Right cardiac atrium (tissue), 5 donors: ENCODE measurements at places on chromosomes 11 and 22. TPM values are rescaled to one million over a fixed set of nuclear protein-coding genes. Genes with fewer than 3 reads are reported as not detected.
A peak's percentile ranks its signal among the peaks of the same experiment; 100 is the strongest.

DNA sequence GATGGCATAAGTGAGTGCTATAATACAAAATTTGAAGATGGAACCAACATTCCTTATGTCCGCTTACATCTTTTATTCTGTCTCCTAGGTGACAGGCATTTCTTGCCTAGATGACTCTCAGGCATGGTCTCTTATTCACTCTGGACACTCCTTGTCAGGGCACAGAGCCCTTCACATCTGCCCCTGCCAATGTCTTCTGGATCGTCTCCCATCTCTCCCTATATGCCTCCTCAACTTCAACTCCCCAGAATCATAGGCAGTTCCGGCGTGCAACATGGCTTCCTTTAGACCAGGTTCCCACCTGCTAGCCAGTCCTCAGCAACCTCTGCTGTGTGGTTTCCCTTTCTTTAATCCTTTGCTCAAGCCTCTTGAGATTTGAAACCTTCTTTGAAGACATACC, 300.9 kb downstream of the TENM4 start:
- no peak for DNase-seq

DNA sequence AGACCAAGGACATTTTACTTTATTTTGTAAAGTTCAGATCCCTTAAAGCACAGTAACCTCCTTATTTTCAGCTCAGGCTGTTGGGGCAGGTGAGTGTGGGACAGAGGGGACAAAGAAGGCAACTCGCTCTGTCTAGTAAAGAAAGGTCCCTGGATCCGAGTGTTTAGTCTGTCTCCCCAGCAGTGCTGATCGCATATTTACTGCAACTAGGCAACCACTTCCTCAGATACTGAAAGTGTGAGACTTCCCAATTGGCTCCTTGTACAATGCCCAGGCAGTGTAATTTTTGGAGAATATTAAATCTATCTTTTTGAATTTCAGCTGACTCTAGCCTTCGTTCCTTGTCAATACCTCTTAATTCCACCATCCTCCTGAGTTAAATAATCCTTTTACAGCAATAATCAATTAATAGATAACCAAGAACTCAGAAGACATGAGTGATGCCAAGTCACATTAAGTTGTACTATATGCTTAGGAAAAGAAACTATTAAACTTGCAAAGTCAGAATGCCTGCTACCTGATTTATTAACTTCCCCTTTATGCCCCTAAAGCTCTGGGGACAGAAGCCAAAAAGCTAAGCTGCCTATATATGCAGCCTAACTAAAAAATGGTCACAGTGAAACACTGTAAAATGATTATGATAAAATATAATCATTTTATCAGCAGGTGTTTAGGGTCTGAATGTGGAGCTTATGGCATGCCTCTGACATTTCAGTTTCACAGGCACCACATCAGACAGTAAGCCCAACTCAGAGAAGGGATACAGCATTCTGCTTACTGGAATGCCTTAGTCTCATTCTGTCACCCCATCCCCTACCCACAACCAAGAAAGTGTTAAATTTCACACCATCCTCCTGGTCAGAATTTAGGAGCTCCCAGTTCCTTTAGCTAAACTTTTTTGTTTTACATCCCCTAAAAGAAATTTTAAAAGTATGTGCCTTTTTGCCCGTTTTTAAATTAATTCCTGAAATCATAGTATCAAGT, 138.7 kb downstream of the TRIM44 start:
- DNase-seq: no peak

DNA sequence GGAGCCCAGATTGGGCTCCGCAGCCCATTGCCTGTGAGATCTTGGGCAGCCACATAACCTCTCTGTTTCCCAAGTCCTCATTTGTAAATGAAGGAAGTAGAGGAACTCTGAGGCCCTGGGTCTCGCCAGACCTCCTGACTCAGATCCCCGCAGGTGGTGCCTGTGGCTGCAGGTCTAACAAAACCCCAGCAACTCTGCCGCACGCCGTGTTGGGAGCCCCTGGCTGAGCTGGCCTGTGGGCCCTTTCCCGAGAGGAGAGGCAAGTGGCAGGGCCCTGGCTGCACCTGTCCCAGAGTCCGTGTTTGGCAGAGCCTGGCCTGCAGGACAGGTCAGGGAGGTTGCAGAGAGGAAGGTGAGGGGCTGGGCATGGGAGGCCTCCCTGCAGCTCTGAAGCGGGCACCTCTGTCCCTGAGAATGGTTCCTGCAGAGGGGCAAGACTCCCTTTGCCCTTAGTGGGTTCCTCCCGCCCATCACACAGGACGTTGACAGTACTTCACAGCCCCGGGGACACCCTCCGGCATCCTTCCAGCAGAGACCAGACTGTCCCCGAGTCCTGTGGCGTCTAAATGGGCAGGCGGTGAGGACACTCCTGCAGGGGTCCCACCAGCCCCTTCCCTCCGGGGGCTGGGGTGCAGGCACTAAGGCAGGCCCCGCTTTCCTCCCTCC, 67.7 kb downstream of the ARHGAP8 start:
- DNase-seq: peak; percentile 20

DNA sequence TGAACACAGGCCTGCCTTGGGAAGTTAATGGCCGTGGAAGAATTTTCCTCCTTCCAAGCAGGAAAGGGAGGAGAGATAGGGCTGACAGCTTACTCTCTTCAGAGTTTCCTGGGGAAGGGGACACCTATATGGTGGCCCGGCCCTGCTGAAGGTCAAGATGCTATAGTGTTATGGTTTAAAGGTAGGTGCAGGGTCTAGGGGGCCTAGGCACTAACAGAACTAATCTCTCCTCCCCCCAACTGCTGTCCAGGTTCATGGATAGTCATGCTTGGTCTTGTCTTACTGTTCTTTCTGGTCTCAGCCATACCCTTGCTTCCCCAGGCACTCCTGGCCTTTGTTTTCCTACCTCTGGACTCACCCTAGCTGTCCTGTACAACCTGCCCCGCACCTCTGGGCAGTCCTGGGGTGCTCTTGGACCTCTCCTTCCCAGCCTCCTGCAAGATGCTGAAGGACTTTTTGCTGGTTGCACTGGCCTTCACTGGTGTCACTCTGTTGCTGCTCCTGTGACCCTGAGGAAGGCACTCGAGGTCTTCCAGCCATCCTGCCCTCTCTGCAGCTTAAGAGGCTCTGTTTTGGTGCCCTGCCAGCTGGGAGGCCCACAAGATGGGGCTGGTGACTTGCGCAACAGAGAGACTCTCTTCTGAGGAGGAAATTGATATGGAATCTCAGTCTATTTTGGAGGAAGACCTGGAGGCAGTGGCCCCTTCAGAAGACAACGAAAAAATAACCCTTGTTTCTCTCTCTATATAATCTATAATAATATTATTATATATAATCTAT, 17.9 kb downstream of the SEC14L3 start:
- DNase-seq: no peak

GRCh38 chr11:88284336-88285050, 53.0 kb downstream of the CTSC start:
- DNase-seq: no peak

DNA sequence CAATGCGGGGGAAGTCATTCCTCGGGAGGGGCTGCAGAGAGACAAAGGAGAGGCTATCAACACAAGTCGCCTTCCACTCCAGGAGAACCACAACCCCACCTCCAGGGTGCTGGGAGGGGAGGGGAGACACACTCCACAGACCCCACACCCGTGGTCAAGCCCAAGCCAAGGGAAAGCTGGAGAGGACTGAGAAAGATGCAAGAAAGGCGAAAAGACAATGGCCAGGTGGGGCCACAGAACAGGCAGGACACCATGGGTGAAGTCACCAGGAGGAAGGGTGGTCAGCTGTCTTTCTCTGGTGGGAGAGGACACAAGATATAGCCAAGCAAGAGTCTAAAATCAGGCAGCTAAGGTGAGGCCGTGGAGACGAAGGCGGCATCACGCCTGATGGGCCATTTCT, 16.0 kb downstream of the HDHD5 start:
- no peak for DNase-seq

GRCh38 chr11:107050121-107050520, 31.8 kb upstream of the GUCY1A2 start:
- DNase-seq: no peak

GRCh38 chr11:83159902-83160865, 3.3 kb downstream of the PCF11 start:
- no peak for DNase-seq

- no peak for DNase-seq
Measured at GRCh38 chr11:131764126-131764525, 393.7 kb downstream of the NTM start.

SAA4 gene
- total RNA-seq: not detected

NPTXR gene
- total RNA-seq: 32.3 TPM

OR8D4 gene
- total RNA-seq: not detected

P2RY2 gene
- 5.5 TPM for total RNA-seq

RAG2 gene
- not detected for total RNA-seq

TBX10 gene
- not detected for total RNA-seq
